Fibroblast of skin of left biceps (primary cell): ENCODE measurements at places on chromosomes 2 and 18.

GRCh38 chr2:26274058-26274613, 29.4 kb downstream of the HADHB start:
- peak; percentile 33 for DNase-seq

DNA sequence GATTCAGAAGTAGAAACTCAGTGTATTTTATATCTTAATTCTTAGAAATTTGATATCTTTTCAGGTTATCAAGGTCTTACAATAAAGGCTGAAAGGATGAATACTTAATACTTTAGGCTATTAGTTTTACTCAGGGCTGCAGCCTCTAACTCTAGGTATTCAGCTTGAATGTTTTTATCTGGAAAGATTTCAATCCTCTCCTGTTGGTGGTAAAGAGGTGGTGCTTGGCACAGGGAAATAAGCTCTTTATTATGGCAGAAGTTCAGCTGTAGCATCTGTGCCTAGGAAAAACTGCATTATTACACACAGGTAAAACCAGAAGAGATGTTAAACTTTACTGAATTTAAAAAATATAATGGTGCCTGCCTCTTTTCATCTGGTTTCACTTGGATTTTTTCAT, 11.1 kb downstream of the ACVR2A start:
- DNase-seq: no peak

GRCh38 chr2:152479282-152479681, 144.3 kb downstream of the FMNL2 start:
- no peak for DNase-seq

GRCh38 chr2:181189951-181190350, 209.5 kb downstream of the UBE2E3 start:
- DNase-seq: no peak

DNA sequence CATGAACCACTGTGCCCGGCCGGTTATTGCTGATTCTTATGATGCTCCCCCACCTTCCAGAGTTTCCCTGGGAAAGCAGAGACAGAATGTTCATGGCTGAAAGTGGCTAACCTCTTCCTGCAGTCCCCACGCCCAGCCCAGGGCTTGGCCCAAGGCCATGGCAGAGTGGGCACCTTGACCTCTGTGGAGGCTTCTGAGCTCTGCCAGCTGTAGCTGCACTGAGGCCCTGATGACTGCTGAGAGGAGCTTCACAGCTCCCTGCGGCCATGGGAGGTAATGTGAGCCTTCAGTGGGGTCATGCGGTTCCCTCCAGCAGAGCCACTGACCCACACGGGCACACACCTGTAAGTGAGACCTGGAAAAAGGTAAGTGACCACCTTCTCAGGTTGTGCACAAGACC, 13.3 kb downstream of the EFHD1 start:
- DNase-seq: no peak

GRCh38 chr2:3051266-3051665, 326.4 kb downstream of the EIPR1 start:
- no peak for DNase-seq

DNA sequence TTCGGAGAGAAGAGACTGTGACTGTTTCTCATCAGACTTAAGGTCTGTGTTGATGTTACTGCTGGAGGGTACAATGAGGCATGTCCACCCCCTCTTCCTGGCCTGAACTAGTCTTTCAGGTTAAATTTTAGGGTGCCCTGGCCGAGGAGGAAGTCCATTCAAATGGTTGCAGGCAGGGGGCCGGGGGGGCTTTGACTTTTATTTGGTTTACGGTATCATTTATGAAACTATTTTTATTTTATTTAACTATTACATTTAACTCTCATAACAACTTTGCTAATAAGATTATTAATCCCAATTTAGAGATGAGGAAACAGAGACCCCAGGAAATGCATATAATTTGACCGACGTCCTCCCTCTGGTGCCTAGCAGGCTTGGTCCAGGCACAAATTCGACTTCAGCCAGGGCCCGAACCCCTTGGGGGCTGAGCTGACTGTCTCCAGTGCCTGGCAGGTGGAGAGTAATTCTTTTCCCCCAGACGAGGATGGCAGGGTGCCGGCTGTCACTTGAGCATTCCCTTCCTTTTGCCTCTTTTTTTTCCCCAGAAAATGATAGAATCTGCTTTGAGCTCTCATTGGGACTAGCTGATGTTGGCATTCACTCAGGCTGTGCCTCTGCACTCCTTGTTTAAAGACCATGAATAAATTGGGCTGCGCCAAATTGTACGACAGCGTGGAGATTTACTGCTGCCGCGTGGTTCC, 255.3 kb upstream of the SALL3 start:
- DNase-seq: no peak

DNA sequence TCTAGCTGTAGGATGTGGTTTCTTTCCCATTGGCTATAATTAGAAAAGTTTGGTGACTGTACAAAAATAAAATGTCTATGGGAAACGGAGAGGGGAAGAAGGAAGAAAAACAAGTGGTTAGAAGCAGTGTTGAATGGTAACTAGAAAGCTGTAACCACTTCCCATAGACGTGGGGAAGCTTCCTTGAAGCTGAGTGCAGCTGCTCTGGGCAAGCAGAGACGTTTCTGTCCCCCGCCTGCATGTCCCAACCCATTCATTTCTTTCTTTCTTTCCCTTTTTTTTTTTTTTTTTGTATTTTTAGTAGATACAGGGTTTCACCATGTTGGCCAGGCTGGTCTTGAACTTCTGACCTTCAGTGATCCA, 367.8 kb upstream of the HS6ST1 start:
- no peak for DNase-seq

DNA sequence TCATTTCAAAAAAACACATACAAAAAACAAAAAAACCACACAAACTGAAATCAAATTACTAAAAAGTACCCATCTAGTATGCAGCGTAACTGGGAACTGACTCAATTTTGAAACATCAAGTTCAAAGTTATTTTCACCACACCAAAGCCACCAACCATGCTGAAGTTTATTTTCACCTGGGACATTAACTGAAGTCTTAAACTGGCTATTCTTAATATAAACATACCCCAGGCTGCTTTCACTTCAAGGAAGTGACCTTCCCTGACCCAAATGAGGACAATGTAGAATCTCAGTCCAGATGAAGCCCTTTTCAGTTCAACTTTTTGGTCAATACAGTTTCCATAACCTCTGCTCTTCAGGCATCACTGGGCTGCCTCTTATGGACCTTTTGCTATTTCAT, 84.6 kb downstream of the PIGN start:
- no peak for DNase-seq

DNA sequence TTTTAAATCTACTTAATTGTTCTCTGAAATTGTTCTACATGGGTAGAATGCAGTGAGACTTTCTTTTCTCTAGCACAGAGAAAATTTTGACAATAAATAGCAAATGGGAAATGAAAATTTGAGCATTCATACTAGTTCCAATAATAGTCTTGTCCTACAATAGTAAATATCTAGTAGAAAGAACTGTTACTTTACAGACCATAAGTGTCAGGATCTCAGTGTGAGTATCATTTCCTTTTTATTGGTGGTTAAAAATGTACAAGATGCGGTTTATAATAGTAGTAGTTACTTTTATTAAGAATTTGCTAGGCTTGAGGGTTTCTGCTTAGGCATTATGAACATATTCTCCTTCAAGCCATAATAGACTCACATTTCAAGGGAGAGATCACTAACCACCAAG, 43.2 kb downstream of the KCNE4 start:
- no peak for DNase-seq

DNA sequence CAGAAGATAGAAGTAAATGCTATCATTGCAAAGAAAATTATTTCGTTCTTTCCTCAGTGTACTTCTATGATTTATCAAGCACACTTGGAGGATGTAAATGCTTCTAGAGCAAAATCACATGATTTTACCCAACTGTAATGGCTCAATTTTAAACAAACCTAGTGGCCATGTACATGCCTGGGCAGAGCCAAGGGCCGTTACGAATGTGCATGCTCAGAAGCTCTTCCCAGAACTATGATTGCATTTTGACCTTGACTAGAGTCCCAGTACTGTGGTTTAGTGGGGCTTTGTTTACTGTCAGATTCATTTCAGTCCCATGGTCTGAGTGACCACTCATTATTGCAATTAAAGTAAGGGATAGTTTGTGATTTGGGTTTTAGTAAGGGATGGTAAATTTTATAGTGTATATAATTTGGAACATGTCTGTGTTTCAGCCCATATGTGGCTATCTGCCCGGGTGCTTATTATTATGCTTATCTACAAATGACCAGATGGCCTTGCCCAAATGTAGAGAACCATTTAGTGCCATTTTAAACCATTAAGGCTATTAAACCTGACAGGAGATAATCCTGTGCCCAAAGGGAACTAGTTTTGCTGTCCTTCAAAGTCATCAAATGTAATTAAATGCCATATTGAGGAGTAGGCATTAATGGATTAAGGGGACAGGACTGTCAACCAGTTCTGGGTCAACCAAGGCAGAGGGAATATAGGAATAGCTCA, 239.1 kb downstream of the ICOS start:
- DNase-seq: no peak

DNA sequence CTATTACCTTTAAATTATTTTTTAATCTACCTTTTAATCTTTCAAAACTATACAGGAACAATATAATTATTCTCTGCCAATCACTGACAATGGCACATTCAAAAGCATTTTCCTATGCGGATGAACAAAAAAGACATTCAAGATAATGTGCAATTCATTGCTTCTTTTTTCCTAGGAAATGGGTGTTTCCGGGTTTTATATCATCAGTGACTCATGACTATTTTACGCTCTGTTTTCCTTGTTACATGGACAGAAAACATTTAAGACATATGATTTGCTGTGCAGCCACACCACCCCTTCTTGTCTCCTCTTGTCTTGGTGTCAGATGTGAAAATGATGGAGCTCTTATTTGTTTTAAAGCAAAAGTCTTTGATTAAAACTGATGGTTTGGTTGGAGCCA, 184.7 kb upstream of the LINC00305 start:
- DNase-seq: no peak

GRCh38 chr18:26543373-26543772, 5.0 kb downstream of the KCTD1 start:
- no peak for DNase-seq

DNA sequence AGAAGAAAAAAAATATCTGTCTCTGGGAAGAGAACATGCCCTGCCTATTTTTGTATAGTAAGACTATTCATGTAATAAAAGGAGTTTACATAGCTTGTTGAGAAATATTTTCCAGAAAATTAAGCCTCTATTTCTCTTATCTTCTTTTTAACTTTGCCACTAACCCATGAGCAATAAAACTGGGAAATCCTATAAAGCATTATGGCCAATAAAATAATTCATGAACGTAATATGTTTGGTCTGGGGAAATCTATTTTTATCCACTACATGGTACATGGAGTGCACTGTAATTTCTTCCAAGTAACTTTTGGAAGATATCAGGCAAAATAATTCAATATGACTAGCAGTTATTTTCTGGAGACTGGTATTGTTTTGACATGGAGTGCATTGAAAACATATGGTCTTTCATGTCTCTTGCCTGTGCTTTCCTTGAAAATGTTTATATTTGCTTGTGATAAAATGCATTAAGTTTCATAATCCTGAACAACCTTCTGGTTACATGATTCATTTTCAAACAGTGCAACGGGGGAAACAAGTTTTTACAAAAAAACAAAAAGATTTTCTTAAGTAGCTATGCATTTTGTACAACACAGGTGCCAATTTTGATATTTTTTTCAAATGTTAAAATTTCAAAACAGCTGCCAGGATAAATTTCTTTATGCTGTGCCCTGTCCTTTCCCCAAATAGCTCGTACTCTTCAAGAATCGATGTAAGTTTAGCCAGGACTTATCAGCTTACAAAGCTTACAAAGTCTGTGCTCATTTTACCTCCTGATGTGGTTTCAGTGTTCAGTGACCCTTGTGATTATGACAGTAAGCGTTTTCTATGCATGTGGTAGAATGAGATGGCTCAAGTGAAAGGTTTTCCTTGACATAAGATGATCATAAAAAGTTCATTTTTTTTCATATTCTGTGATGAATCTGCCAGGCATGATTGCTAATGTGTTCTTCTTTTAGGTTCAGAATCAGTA, 194.5 kb downstream of the UBE2E3 start:
- DNase-seq: no peak

- DNase-seq: no peak
Measured at GRCh38 chr2:53938904-53939303, 31.9 kb downstream of the PSME4 start.

DNA sequence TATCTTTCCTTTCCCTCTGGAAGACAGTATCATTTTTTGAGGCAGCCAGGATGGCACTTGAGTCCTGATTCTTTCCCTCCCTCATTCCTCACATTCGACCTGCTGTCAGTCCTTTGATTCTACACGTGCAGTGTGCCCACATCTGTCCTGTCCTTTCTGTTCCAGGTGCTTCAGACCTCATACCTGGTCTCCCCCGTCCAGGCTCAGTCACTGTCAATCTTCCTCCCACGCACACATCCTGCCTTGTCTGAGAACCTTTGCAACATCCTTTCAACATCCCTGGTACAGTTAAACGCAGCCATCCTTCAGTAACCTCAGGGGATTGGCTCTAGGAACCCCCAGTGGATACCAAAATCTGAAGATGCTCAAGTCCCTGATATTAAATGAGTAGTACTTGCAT, 10.1 kb downstream of the BCL2 start:
- DNase-seq: no peak

- DNase-seq: no peak
Measured at GRCh38 chr18:49032189-49032584, 81.4 kb upstream of the SMAD7 start.

GRCh38 chr2:215826838-215827441, 186.4 kb downstream of the MREG start:
- no peak for DNase-seq

- no peak for DNase-seq
Measured at GRCh38 chr2:8548065-8548618, 133.7 kb upstream of the ID2 start.
